ENCODE measurements at places on chromosomes 12 and 14. TPM values are rescaled to one million over a fixed set of nuclear protein-coding genes. Genes with fewer than 3 reads are reported as not detected.

DNA sequence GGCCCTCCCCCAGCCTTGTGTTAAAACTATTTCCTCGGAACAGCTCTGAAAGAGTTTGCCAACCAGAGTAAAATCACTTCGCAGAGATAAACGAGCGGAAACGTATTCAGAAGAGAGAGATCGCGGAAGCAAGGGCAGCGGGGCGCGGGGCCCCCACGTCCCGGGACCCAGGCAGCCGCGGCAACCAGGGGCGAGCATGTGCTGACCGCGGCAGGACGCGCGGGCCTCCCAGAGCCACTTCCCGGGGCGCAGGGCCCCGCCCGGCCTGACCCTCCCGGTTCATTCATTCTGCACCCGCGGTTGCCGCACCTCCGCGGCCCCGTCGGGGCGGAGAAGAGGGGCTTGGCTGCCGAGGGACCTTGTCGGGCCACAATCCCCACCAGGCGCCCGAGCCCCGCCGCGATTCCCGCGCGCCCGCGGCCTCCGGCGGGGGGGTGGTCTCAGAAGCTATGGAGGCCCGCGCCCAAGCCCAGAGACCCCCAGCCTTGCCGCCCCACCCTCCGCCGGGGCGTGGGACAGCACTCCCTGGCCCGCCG is 598 bp downstream of the UBE2N start:
- peak; percentile 19 for DNase-seq

- peak; percentile 58 for DNase-seq
Measured at GRCh38 chr14:52076334-52076733, 7.5 kb upstream of the NID2 start.

DNA sequence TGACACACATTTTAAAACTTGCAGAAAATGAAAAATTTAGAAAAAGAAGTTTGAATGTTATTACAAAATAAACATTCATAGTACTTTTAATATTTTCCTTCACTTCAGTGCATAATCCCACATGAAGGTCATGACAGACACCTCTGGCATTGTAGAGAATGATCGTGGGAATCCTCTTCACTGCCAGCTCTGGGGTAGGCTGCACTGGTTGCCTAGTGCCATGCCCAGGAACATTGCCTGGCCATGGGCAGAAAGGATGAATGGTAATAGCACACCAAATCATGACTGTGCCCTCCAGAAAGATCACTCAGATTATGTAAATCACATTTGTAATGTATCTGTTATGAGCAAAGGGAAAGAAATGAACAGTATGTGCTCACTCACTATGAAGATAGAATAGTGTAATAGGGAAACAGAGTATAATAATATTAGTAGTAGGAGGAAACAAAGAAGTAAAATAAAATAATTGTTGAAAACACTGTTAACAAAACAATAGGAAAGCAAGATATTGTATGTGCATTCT is 161.6 kb downstream of the PLCZ1 start:
- DNase-seq, result peak; percentile 20

GRCh38 chr14:56811593-56812363 is 1.5 kb upstream of the OTX2 start:
- DNase-seq, result no peak

GRCh38 chr12:5533368-5533767 is 101.5 kb downstream of the NTF3 start:
- no peak for DNase-seq

DNA sequence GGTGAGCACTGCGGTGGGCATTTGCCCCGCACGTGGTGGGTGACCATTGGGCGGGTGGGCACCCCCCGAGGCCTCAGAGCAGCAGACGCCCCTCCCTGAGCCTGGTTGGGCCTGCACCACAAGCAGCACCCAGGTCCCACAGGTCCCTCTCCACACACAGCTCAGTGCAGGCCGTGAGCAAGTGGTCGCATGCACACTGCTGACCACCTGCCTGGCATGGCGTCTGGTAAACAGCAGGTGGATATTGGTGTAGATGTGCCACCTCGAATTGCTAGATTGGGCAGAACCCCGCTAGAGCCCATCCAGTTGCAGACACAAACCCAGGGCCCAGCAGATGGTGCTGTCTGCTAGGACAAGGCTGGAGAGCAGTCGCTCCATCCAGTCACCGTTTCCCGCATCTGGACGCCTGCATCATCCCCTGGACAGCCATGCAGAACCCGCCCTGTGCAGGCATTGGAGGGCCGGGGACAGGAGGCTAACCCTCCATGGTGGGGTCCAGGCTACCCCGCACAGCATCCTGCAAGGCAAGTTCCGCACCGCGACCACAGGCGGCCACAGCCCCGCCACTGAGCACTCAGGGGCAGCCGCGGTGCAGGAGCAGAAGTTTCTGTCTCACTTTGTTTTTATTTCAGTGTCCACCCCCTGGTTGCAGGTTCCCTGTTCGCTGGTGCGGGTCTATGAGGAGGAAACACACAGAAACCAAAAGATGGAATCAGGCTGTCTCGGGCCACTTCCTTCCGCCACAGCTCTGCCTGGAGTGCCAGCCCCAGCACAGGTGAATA is 45.6 kb upstream of the RIMBP2 start:
- DNase-seq, result peak; percentile 19

- DNase-seq, result peak; percentile 78
Measured at GRCh38 chr12:96247563-96247962, 53.4 kb downstream of the ELK3 start.

DNA sequence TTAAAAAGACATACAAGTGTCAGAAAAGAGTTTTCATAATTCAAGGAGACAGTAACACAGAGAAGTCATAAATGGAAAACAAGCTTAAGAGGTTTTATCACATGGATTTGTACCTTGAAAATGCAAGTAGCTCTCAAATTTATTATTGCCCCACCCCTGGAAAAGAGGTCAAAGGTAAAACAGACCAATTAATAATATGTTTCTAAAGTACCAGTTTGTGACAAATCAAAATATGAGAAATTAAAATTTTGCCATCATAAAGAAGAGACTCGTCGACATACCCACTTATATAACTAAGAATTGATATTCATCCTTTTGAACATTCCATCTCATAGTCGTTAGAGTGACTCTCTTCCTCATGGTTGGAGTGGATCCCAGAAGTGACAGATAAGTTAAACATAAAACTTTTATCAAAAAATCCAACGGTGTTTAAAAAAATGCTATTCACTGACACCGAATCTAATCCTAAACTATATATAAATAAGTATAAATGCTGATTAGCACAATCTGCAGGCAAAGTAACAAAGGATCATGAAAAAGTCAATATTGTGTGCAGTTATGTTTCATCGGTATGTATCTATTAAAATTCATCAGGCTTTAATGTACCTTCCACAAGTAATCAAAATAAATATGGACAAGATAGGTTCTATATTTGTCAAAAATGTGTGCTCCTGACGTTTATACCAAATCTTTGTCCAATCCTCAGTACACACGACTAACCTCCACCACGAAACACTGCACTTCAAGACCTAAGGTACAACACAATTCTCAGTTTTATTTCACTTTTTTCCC is 2.3 kb downstream of the CORO1C start:
- DNase-seq, result no peak

DNA sequence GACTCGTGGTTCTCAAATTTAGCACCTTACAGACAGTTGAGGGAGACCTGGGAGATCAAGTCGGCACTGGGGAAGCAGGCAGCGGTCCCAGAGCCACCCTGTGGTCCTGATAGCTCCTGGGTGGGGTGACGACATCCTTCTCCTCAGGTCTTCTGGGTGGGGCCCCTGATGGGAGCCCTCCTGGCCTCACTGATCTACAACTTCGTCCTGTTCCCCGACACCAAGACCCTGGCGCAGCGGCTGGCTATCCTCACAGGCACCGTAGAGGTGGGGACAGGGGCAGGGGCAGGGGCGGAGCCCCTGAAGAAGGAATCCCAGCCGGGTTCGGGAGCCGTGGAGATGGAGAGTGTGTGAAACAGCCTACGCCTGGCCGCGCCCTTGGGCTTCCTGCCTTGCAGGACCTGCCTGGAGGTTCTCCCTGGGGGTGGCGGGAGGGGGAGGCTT is 2.6 kb downstream of the AQP6 start:
- no peak for DNase-seq

DNA sequence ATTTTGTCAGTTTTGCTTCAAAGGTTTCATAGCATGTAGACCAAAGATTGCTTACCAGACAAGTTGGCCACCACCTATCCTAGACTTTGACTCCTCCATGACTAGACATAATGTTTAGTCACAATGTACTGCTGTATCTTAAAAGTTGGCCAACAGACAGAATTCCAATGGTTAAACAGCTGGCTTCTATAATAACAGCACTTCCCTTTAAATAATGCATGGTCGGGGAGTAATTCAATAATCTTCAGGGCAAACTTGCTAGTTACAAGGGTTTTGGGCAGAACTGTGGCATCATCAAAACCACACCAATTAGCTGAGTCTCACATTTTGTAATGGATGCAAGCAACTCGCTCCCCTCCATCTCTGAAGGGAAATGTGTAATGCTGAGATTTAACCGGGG is 56.9 kb downstream of the IGF1 start:
- DNase-seq, result no peak

DNA sequence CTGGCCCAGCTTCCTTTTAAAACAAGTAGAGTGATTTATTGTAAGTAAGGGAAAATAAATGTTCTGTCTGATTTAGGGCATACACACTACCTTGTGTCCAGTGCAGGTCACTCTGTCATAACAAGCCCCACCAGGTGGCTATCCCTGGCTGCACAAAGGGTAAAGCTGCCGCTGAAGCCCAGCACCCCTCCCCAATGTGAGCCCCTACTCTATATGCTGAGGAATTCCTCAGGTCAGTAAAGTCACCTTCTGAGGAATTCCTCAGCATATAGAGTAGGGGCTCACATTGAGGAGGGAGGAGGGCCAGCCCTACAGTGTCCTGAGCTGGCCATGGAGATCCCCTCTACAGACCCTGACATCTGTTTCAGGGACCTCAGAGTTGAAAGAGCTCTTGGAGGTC is 67.2 kb downstream of the TBC1D30 start:
- DNase-seq, result no peak

DNA sequence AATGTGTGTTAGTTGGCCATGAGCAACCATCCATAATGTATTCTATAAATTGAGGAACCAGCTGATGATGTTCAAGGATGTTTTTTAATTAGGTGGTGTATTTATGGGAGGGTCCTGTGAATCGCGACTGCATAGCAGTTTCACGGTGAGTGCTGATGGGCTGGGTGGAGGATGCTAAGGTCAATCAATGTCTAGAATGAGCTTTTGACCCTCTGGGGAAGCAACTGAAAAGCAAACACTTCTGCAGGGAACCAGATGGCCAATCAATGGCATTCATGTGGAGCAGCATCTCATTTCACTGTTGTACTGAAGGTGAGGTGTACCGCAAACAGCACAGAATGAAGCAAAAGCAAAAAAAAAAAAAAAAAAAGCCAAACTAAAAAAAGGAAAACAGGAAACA is 676.1 kb upstream of the TMEM132C start:
- no peak for DNase-seq

DNA sequence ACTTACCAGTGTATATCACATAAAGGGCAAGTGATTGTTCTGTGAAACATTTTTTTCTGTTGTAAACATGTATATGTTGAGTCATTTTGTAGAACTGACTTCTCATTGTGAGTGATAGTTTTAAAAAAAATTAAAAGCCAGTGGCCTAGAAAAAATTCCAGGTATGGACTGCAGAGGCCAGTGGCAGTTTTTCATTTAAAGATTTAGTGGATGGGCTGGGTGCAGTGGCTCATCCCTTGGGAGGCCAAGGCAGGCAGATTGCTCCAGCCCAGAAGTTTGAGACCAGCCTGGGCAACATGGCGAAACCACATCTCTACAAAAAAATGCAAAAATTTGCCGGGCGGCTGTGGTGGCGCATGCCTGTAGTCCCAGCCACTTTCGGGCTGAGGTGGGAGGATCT is 84.7 kb upstream of the MDM1 start:
- no peak for DNase-seq

DNA sequence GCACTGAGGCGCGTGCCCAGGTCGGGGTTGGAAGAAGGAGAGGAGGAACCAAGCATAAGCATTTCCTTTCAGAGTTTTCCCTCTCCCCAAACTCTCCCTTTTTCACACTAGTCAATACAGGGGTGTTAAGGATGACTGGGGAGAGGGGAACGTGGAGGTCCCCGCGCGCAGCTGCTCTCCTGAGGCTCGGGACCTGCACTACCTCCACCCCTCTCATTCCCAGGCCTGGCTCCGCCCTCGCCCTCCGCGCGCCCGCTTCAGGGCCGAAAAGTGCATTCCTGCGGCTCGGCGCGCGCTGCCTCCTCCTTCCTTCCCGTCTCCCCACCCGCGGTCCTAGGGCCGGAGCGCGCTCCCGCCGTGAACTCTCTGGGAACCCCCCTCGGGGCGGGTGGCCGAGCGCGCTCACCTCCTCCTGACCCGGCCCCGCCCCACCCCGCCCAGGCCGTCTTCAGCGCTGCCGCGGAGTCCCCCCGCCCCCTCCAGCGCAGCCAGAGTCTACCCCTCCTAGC is 11.3 kb downstream of the RARG start:
- DNase-seq, result peak; percentile 88

DNA sequence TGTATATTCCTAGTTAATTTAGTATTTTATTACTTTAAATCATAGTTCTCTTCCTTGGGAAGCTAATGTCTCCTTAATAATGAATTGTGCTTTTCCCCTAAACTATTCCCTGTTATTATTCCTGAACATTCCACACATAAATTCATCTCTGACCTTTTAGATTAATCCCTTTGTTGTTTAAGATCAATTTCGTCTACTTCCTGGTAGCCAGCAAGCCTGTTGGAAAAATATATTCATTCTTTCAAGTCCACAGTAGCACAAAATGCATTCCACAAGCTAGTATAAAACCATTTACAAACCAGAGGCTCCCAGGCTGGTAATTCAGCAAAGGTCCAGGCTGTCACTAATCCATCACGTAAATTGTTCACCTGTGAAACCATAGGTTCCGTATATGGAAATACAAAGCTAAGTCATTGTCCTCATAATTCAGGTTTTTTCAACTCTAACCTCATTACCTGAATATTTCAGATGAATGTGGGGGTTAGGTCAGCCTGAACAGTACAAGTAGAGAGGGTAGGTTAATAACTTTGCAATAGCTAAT is 232.7 kb downstream of the SEC23A start:
- DNase-seq, result no peak

- peak; percentile 77 for DNase-seq
Measured at GRCh38 chr14:58488550-58488949, 61.0 kb downstream of the KIAA0586 start.

- DNase-seq, result peak; percentile 84
Measured at GRCh38 chr12:69284131-69284530, 44.8 kb downstream of the CPSF6 start.

Gene KRT8
- total RNA-seq, result 0.83 TPM

Gene LRFN5
- total RNA-seq, result not detected

Gene KCNH5
- total RNA-seq, result 0.06 TPM

Gene MGST1
- 78.8 TPM for total RNA-seq

Gene ATL1
- 14.9 TPM for total RNA-seq

Gene OASL
- 4.3 TPM for total RNA-seq

Gene SALL2
- total RNA-seq, result 7.1 TPM

Data from LHCN-M2 (cell line).